ENCODE measurements at places on chromosomes 2 and 18.

- DNase-seq, result no peak
Measured at GRCh38 chr18:13235421-13235831, 16.9 kb downstream of the LDLRAD4 start.

DNA sequence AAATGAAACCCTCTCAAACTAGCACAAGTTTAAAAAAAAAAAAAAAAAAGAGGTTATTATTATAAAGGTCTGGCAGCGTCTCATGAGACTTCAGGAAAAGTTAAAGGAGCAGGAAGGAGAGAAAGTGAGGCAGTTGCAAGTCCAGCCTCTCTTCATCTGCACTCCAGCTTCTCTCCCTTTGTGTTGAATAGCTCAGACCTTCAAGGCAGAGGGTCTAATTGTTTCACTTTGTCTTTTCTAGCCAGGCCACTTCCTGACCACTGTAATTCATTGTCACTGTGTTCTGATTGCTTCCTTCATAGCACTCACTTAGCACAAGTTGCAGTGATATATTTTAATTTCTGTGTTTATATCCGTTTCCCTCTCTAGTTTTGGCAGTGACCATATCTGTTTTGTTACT, 99.9 kb downstream of the SPATS2L start:
- no peak for DNase-seq

DNA sequence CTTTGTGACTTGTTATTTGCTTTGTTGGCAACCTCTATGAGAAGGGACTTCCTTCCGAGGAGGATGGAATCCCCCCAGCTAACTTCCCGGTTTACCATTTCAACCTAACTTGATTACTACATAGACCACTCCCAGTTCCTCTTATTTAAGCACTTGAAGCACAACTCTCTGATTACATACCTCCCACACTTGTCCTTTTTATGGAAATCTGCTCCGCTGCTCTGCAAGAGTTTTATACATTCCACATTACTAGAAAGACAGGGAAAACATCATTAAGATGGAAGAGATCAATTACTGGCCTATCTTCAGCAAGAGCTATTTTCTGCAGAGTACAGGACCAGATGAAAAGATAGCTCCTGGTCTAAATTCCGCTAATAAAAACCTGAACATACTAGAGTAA, 160.0 kb upstream of the PGAP1 start:
- peak; percentile 33 for DNase-seq

DNA sequence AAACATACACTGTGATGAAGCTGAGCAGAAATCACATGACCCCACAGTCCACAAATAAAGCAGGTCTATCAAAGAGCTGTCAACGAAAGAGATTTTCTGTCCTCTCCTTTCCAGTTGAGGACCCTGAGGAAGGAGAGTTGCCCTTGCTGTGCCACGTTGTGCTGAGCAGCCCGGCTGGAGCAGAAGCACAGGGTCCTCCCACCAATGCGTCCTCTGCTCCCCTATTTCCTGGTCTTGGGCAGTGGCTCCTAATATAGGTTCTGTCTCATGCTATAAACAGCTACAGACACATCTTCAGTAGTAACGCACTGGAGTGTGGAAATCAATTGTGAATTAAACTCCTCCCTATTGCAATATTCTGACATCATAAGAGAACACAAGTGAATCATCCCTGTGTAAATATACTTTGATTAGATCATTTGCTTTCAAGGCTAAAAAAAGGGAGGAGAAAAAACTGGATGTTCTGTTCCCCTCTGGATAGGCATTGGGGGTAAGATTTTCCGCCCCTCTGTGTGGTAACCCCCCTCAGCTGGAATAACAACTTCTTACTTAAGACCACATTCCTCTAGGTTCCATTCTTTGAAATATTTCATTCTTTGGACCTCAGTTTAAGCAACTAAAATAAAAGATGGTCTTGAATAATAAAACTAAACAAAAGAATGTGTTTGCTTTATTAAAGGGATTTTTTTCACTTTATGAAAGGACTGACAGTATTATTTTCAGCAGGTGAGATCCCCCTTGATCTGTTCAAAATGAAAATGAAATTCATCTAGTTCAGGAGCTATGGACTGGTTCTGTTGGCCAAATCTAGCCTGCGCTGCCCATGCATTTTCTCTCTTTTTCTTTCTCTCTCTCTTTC, 8.3 kb upstream of the RHOB start:
- no peak for DNase-seq

DNA sequence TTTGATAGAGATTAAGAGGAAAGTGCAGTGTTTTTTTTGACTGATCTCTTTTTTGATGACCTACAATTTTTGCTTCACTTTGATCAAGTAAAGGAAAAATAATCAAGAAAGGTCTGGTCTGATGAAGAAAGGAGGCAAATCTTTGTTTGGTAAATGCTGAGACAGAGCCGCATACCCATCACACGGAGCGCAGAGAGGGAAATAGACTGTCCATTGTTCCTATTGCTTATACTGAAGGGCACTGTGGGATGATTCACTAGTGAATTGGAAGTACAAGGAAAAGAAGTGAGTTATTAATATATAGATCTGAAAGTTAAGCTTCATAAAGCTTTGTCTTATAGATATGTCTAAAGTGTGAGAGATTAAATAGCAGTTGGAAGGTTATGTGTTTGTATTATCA, 455.1 kb downstream of the PLCL1 start:
- DNase-seq, result no peak

- no peak for DNase-seq
Measured at GRCh38 chr2:55006306-55006705, 43.9 kb downstream of the RTN4 start.

GRCh38 chr18:76859474-76860339, 37.4 kb downstream of the ZNF236 start:
- no peak for DNase-seq

GRCh38 chr2:164840930-164841718, 499 bp downstream of the COBLL1 start:
- DNase-seq, result peak; percentile 75

GRCh38 chr18:55748227-55748738, 160.3 kb upstream of the TCF4 start:
- DNase-seq, result no peak

GRCh38 chr2:3319745-3320566, 57.7 kb downstream of the EIPR1 start:
- no peak for DNase-seq

- DNase-seq, result no peak
Measured at GRCh38 chr2:121132054-121132761, 152.8 kb downstream of the TFCP2L1 start.

- peak; percentile 8 for DNase-seq
Measured at GRCh38 chr2:90207454-90208058, 1516.1 kb downstream of the RPIA start.

DNA sequence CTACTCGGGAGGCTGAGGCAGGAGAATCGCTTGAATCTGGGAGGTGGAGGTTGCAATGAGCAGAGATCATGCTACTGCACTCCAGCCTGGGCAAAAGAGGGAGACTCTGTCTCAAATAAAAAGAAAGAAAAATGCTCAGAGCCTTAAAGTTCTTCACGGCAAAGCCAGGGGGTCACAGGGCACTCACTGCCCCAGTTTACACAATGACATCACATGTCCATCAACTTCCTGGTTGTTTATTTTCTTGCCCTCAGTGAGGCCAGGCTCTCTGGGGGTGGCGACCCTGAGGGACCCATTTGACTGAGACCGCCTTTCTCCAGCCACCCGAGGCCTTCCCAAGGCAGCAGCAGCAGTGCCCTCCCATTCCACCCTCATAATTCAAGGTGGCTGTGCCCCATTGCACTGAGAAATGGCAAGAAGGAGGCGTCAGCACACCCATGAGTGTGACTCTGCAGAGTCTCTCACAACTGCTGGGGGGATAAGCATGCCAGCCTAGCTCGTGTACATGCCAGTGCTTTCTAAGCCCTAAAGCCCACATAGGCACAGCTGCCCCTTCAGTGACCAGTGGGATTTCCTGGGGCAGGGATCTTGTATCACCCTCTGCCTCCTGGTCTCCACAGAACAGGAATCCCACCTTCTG, 50.0 kb downstream of the SFXN5 start:
- DNase-seq, result no peak

GRCh38 chr2:20661421-20662307, 5.3 kb upstream of the GDF7 start:
- peak; percentile 79 for DNase-seq

GRCh38 chr2:190420801-190421200, 12.6 kb downstream of the MFSD6 start:
- DNase-seq, result no peak

DNA sequence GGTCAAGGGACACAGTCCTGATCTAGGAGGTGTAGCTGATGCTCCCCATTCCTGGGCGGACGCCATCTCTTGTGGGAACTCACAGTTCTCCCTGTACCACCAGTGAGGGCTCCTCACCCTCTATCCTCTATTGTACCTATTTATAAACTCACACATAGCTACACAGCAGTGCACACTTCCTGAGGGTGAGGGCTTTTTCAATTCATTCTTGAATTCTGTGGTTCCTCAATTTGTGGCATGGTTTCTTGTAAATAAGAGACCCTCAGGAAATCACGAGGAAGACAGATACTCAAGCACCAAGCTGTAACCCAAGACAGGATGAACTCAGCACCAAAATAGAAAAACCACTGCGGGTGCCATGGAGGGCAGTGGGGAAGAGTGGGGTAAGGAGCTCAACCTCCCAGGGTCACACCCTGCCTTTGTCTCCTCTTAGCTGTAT, 245.9 kb upstream of the PXDN start:
- no peak for DNase-seq

DNA sequence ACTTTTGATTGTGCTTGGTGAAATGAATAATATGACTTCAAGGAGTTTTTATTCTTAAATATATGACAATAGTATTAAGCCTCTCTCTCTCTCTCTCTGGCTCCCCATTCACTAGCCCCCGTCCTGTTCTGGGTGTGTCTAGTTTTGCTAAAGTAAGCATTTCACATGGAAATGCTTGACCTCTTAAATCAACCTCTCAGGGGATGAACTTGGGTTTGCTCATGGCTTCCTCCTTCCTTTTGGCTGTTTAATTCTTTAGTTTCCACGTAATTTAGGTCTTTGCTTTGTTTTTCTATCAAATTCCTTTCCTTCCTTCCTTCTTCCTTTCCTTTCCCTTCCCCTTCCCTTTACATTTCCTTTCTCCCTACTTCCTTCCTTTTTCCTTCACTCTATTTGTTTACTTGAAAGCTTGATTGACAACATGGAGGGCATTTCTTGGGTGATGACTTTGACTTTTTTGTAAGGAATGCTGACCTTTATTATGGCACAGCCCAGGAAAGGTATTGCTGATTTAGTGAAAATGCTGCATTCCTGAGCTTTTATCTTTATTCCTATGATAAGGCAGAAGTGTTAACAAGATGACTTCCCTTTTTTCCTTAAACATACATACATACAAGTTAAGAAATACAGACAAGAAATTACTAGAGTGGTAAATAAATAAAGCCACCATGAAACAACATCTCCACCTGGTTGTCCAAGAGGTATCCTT, 3.6 kb downstream of the DPP4 start:
- no peak for DNase-seq

- DNase-seq, result no peak
Measured at GRCh38 chr2:232351686-232352510, 26.7 kb upstream of the ALPP start.

Data from SK-N-DZ (cell line).